Epithelial cell of proximal tubule (primary cell): ENCODE measurements at places on chromosomes 2 and 18. TPM values are rescaled to one million over a fixed set of nuclear protein-coding genes. Genes with fewer than 3 reads are reported as not detected.

HOXD10 gene
- 14.3 and 18.8 TPM in 2 replicates for total RNA-seq

DNA sequence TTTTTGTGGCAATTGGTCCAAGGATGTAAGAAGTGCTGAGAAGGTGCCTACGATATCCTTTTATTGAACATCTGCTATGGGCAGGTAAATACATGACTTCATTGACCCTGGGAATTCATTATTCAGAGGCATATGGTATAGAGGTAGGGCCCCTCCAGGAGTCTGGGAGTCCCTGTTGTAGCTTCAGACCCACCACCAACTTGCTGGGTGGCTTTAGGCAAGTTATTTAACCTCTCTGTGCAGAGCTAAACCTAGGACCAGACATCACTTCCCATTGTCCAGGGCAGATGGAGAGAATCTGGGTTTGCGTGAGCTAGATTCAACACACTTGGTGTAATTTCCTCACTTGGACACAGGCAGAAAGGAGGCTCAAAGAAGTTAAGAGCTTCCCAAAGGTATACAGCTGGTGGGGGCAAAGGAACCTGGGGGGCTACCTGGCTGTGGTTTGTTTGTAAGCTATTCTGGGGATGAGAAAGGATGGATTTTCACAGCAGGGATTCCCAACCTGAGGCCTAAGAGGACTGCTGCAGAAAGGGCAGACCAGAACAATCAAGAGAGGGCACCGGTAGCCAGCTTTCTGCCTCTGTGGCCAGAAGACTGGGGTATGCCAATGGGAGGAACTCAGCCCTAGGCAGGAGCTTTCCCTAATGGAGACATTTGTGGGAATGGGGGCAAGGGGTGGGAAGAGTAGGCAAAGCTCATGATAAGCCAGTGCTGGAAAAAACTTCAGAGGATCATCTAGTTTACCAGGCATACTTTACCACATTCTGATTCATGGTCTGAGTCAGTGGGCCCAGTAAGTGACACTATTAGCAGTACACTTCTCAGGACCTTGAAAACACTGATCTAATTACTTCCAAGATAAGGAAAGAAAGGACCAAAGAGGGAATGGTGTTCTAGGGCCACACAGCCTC is 102.7 kb upstream of the SMAD2 start:
- DNase-seq = no peak

DNA sequence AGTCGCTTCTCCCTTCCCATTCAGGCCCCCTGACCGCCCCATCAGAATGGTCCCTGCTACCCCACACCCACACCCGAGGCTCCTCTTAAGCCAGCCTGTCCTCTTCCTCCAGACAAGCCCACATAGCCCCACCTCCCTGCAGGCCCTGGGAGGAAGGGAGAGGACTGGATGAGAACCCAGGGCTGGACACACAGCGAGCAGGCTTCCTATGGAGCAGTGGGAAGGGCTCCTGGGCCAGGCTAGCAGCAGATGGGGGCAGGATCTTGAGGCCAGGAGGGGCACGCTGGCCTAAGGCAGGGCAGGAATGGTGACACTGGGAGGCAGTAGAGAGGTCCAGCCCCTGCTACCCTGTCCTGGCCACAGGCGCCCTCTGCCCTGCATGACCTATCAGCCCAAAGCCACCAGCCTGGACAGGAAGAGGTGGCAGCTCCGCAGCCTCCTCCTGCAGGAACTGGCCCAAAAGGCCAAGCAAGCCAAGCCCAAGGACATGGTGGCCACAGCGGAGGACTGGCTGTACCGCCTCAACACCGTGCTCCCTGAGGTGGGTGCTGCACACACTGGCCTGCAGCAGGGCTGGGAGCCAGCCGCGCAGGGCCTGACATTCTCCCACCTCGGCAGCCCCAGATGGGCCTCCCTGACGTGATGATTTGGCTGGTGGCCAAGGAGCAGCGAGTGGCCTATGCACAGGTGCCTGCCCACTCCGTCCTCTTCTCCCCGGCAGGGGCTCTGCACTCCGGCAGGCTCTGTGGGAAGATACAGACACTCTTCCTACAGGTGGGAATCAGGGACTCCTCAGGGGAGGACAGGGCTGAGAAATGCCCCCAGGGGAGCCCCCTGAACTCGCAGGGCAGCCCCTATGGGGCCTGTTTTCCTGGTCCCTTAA is 43.3 kb downstream of the FER1L5 start:
- no peak for DNase-seq

SLC14A1 gene
- 1.3 TPM in 1 of 2 replicates, not detected in the other for total RNA-seq

DNA sequence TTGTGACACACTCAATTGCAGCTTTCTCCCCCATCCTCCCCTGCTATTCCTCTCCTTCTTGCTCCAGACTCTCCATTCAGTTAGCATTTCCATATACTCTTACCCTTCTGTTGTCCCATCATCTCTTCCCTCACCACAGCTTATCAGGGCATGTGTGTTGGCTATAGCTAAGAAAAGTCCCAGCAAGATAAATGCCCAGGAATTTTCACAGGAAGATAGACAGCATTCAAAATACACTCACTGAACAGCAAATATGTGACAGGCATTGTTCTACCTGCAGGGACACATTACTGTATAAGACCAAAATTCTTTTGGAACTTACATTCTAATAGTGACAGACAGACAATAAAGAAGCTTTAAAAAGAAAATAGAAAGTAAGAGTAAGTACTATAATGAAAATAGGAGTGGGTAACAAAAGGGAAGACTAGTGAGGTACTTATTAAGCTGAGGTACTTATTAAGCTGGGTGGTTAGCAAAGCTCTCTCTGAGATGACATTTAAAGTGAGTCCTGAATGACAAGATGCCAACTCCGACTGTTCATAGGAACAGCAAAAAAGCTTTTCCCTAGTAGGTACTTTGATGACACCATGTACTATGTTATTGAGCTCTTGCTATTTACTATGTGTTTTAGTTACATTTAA is 86.2 kb downstream of the CHN1 start:
- DNase-seq = no peak

DNA sequence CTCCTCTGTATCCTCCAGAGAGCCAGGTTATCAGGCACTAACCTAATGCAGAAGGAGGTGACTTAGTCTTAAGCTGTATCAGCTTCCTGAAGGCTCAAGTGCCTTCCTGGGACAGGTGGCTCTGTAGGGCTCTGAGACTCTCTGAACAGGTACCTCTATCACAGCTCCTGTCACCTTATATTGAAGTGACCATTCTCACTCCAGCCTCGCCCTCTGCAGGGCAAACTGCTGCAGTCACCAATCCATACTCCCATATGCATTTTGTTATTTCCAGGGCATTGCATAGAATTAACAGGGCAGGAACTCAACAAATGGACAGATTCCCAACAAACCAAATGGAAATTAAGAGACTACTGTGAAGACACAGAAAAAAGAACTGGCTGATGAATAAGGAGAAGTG is 203.0 kb upstream of the REV1 start:
- DNase-seq = no peak
